ENCODE measurements at places on chromosomes 7 and 10.

DNA sequence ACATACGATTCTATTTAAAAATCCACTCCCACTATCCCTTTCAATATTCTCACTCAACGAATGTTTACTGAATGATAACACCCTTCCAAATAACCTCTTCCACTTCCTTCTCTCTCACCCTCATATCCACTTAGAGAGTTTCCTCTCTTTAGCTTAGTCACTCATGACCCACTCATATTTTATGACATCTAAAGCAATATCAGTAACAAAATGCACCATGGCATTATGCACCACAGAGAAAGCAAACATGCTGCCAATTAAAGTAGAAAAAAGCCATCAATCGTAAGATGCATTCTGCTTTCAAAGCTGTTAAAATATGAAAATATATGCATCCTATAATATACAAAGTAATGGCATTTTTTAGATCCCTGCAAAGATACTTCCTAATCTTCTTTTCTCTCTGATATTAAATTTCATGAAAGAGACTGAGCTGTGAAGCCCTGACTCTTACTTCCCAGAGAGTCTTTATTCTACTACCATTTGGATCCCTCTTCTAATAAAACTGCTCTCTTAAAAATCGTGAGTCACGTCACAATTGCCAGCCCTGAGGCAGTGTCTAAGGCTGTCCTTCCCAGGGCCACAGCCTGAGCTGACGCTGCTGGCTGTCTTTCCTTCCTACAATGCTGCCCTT, 283.0 kb upstream of the KLF6 start:
- no peak for DNase-seq

- no peak for DNase-seq
These were observed 578 bp downstream of the ZMYND11 start for GRCh38 chr10:135601-136464.

- no peak for DNase-seq
These were observed 10.5 kb upstream of the CRPPA start for GRCh38 chr7:16431646-16432424.

DNA sequence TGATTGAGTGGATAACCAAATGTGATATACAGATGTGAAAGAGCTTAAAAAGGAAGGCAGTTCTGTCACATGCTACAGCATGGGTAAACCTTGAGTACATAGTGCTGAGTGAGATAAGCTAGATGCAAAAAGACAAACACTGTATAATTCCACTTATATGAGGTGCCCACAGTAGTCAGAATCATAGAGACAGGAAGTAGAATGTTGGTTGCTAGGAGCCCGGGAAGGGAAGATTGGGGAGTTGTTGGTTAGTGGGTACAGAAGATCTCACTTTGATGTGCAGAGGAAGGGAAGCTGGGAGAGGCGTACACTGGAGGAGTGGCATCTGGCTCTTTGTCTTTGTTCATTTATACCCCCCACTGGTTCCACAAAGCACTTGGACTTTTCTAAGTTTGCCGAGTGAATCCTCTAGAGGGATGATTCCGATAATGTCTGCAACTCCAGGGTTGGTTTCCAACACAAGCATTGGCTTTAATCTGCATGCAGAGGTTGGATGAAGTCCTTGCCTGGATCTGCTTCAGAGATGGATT, 39.5 kb downstream of the TSPAN14 start:
- no peak for DNase-seq

DNA sequence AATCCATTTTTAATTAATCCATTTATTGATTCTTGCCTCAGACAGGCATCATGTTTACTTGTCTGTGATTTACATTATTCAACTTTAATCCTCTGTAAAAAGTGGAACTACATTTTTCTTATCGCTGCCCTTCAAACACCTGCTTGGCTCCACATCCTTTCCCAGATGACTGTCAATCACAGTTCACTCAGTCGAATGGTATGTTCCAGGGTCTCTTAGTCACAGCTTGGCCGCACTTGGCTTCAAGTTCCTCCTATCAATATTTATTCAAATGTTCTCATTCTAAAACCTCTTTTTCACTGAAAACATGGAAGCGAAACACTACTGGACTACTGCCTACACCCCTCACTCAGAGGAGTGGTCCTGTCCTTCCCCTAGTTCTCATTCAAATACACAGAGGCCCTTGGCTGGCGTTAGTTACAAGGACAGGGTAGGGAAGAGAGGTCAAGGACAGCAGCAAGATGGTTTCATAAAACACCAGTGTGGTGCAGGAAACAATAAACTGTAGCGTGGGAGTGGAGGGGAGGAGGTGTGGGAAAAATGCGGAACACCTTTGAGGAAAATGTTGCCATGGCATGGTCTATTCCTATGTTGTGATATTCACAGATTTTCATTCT, 143.2 kb downstream of the USP6NL start:
- no peak for DNase-seq

DNA sequence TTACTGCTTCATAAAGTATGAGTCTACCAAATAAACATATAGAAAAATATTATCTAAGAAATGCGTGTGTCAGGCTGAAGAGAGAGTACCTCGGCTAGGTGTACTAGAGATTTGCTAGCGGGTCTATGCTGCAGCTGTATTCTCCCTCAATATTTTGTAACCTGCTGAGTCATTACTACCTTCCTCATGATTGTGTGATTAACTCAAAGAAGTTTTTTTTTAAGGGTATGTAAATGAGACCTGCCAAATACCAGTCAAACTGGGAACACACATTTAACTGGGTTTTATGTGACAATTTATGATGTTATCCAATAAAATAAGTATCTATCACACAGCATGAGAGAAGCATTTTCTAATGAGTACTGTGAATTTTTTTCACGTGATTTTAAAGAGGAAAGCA, 180.4 kb downstream of the RNF133 start:
- DNase-seq: no peak
